ENCODE measurements at places on chromosomes 3 and 15.

GRCh38 chr15:51366920-51367319 lies 25.5 kb downstream of the GLDN start:
- peak; percentile 70 for DNase-seq

- no peak for DNase-seq
These were observed 14.8 kb upstream of the CX3CR1 start for GRCh38 chr3:39294446-39295183.

GRCh38 chr3:106945435-106945834 lies 431.8 kb upstream of the CCDC54 start:
- no peak for DNase-seq

- no peak for DNase-seq
These were observed 114.2 kb downstream of the NEDD4 start for GRCh38 chr15:55879181-55879580.

GRCh38 chr3:52895418-52895817 lies 1.9 kb downstream of the STIMATE start:
- no peak for DNase-seq

GRCh38 chr3:171346582-171347300 lies 113.5 kb downstream of the TNIK start:
- DNase-seq: no peak

GRCh38 chr3:78046566-78046965 lies 1006.7 kb downstream of the ROBO2 start:
- no peak for DNase-seq

DNA sequence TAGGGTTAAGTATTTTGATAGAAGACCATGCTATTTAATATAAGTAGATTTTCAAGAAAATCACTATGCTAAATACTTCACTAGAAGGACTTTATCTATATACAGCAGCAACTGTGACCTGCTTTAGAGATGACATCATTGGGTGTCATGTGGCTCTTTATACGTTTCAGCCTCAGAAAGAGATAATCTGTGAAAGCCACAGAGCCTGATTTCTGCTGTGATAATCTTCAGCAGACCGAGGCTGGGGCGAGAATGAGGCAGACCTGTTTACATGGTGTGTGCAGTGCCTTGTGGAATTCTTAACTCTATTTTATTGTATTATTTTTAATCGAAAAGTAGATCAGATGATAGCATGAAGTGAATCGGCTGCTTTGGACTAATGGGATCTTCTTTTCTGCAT lies 471.2 kb downstream of the MFSD1 start:
- DNase-seq: no peak

DNA sequence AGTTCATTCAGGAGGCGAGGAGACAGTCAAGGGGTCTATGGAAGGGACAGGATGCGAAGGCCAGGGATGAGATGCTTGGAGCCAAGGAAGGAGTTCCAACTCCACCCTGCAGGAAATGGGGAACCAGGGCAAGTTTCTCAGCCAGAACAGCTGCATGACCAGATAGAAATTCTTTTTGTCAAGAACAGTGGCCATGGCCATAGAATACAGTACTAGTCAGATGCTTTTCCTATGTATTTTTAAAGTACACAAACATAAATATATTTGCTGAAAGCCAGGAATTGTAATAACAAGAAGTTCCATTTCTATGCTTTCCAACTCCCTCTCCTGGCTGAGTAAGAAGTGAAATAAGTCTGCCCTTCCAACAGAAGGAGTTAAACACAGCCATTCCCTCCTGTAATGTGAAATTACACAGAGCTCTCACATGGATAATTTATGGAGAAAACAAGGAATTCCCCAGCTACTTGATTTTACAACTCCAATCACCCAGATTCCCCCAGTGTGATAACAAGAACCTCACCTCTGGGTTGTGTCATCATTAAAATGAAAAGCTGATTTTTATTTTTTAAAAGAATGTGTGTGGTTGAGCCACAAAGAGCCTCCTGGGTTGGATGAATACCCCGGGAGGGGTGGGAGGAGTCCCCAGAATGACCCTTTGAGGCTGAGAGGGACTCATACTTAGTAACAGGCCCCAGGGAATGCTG lies 124.6 kb upstream of the ARHGEF3 start:
- DNase-seq: no peak

DNA sequence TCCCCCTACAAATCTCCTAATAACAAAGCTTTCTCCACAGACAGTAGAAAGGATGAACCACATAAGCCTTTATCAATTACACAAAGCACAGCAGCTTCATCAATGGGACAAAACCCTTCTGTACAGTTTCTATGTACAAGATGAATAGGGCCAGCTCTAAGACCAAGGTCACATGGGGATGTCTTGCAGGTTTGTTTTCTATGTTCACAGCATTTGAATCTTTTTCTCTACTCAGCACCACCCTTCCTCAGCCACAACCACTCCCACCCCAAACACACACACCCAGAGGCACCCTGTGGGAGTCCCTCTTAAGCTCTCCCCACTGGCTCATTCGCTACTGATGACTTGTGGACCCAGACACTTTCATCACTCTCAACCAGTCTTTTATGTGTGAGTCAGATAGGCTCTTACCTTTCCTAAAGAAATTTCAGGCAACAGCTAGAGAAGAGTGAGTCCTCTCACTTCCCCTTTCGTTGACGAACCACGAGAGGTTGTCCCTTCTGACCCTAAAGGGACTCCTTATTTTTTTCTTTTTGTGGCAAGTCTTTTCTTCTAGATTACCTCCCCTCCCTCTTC lies 57.9 kb downstream of the ARHGAP31 start:
- DNase-seq: no peak

DNA sequence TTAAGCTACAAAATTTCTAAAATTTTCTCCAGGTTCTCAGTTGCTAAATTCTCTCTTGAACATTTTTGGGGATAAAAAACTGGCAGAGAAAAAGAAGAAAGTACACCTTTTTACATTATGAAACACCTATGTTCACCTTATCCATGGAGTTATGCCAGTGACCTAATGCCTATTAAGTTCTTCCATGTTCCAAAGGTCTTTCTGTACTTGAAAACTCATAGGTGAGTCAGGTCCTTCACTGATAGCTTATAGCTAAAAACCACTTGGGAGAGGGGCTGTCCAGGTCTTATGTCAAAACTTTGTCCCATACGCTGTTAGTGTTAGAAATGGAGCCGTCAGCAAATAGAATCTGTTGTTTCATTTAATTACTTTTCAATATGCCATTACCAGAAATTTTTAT lies 487.5 kb upstream of the TPRG1 start:
- no peak for DNase-seq

GRCh38 chr3:184366619-184367289 lies 5.2 kb downstream of the POLR2H start:
- no peak for DNase-seq

- no peak for DNase-seq
These were observed 64.5 kb downstream of the LRCH3 start for GRCh38 chr3:197855571-197855970.

DNA sequence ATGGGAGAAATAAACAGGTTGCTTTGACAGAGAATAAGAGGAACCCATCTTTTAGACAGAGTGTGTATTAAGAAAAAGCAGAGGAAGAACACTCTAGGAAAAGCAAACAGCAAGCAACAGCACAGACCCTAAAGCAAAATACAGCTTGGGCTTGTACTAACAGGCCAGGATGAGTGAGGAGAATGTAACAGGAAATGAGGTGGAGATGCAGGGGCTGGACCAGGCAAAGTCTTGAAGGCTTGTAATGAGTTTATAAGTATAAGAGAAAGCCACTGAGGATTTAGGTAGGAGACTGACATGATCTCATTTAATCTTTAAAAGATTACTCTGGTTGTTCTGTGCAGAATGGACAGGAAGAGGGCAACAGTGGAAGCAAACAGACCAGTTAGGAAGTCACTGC lies 4.9 kb downstream of the UBR1 start:
- no peak for DNase-seq

DNA sequence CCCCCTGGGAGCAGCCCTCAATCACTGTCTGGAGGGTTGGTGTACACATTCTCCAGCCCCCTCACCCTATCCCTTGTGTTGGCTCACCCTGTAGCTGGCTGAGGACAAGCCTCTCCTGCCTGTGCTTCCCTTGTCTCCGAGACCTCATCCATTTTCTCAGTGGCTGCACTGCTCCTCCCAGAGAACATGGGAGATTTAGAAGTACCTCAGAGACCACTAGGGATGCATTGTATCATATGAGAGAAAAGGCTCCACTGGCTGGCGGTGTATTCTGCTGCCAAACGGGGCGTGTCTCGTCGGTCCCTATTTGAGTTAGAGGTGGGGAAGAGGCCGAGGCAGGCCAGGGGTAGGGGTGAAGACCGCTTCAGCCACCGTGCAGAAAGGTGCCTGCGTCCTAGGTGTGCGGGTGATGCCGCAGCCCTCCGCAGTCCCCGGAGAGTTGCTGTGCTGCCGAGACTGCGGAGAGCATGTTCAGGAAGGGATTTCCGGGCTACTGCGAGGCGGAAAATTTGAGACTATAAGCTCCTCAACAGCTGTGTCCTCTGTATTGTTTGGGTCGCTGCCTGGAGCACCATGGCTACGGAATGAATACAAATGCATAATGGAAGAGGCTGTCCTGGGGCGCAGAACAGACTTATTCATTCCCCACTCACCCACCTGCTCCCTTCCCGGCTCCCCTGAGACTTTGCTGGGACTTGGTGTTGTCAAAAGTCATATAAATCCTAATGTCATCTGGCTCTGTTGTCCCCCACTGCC lies 43.8 kb downstream of the SPSB4 start:
- peak; percentile 56 for DNase-seq

- no peak for DNase-seq
These were observed 127.0 kb downstream of the EPHB1 start for GRCh38 chr3:134922101-134922500.

DNA sequence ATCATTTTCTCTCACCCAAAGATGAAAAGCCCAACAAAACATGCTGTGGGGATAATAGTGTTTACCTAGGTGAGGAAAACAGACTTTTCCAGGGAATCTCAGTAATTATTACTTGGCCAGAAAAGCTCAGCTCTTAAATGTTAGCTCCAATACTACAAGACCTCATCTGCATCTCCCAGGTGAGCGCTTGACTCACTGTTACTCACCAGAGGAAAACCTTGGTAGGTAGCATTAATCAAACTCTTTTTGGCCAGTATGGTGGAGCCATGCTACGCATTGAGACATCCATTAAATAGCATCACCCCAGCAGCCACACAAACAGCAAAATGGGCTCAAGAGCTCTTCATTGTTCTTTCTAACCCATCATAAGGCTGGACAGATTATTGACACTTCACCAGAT lies 99.0 kb downstream of the TIGIT start:
- DNase-seq: no peak

- no peak for DNase-seq
These were observed 43.4 kb downstream of the ARMC8 start for GRCh38 chr3:138230525-138230924.

GRCh38 chr3:16498130-16498890 lies 15.2 kb downstream of the RFTN1 start:
- no peak for DNase-seq

GRCh38 chr15:28881170-28881569 lies 4.6 kb upstream of the APBA2 start:
- DNase-seq: no peak

DNA sequence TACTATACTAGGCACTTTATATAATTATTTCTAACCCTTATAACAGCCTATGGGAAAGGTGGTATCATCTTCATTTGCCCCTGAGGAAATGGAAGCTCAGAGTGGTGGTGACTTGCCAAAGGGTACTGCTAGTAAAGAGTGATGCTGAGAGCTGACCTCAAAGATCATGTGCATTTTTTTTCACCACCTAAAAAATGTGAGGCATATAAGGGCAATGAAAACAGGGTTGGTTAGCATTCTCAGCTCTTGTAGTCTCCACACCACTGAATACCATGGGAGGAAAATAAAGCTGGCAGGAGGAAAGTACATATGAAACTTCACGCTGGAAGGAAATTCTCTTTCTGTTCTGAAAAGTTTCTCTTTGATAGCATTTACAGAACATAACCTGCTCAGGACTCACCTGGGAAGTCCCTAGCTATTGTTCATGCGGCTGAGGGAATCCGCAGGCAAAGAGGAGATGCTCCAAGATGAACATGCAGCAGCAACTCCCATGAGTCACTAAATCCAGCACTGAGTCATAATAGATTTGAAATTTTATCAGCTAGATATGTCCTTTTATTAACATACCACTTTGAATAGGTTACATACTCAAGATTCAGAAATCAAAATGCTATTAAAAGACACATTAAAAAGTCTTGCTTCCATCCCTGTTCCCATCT lies 17.3 kb downstream of the FAIM start:
- no peak for DNase-seq

DNA sequence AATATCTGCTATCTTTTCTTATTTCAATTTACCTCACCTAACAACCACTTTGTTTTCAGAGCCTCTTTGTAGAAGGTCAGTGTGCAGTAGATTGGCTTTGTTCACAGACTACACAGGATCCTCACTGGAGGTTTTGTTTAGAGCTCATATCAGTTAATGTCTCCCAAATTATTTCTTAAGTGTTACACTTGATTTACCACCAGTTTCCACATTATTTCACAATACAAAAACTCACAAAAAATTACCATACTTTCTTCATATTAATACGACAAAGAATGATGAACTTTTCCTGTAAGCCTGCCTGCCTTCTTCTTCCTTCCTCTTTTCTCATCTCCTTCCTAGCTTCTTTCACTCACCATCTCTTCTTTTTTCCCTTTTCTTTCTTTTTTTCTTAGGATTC lies 133.3 kb downstream of the ALCAM start:
- DNase-seq: no peak

DNA sequence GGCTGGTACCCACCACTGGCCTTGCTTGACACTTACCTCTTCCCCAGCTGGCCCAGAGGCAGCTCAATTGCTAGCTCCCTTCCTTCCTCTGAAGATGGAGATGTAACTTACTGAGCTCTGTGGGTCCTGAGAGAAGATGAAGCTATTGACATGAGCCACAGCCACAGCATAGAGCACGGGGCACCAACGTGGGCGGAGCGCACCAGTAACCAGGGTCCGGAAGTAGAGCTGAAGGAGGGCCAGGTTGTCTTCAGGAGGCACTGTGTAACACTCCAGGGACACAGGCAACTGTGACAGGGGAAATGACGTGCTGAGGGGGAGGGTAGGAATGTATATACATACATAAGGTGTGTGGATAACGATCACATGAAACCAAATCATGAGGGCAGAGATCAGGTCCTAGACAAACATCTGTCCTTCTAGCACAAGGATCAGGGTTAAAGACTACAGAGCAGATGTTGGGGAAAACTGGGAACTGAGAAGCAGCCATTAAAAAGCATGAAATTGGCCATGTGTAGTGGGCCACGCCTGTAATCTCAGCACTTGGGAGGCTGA lies 4.3 kb upstream of the LTK start:
- DNase-seq: no peak

DNA sequence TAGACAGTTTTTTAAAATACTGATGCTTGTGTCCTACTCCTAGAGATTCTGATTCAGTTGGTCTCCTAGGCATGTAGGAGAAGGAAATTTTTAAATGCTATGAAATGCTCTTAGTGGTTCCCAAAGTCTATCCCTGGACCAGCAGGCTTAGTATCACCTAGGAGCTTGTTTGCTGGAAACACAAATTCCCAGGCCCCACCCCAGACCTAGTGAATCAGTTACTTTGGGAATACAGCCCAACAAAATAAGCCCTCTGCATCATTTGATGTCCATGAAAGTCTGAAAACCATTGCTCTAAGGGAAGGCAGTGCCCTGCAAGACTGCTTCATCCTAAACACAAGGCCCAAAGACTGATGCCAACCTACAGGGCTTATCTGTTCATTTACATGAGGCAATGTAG lies 36.3 kb downstream of the CCNL1 start:
- no peak for DNase-seq

Measured in ureter (tissue), 1 donor.